ENCODE measurements at places on chromosomes 13 and 19.

- DNase-seq, result no peak
Observed at GRCh38 chr13:24167666-24168391, 7.3 kb downstream of the SPATA13 start.

DNA sequence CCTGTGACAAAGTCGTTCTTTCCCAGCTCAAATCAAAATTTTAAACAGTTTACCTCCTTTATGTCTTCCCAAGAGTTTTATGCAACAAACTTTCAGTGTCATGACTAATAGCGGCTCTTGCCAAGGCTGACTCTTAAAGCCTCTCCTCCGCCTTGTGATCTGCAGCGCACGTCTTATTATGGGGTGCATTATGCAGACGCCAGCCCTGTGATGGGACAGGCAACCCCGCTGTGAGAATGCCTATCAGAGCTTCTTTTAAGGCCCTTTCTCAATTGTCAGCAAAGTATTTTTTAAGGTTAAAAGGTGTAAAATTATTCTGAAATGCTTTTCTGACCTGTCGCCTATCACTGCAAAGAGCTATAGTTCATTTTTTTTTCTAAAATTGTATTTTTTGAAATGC is 152.8 kb downstream of the SOX1 start:
- no peak for DNase-seq

- DNase-seq, result no peak
Observed at GRCh38 chr13:94272038-94272437, 207.4 kb downstream of the DCT start.

GRCh38 chr13:40341096-40341471 is 325.4 kb downstream of the FOXO1 start:
- DNase-seq, result no peak

- no peak for DNase-seq
Observed at GRCh38 chr13:40206241-40207000, 460.0 kb downstream of the FOXO1 start.

DNA sequence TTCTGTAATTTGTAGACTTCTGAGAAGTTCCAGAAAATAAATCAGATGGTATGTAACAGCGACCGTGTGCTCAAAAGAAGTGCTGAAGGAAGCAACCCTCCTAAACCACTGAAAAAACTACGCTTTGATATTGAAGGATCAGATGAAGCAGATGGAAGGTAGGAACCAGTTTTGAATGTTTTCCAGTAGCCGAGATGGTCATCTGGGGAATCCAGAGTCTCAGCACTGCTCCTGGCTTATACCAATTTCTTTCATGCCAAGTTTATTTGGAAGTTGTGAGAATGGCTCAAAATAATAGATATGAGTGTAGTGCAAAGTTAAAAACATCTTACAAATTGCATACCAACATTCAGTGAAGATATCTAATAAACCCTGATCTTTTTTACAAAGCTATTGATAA is 56.2 kb downstream of the RCBTB2 start:
- DNase-seq, result no peak

DNA sequence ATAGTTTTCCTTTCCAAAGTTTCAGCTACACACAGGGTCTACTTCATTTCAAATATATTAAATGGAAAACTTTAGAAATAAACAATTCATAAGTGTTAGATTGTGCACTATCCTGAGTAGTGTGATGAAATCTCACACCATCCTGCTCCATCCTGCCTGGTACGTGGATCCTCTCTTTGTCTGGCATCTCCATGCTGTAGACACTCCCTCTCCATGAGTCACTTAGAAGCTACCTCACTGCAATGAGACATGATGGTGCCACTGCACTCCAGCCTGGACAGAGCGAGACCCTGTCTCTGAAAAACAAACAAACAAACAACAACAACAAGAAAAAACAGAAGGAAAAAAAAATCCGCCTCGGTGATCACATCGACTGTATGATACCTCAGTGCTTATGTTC is 191.8 kb downstream of the PCCA start:
- no peak for DNase-seq

DNA sequence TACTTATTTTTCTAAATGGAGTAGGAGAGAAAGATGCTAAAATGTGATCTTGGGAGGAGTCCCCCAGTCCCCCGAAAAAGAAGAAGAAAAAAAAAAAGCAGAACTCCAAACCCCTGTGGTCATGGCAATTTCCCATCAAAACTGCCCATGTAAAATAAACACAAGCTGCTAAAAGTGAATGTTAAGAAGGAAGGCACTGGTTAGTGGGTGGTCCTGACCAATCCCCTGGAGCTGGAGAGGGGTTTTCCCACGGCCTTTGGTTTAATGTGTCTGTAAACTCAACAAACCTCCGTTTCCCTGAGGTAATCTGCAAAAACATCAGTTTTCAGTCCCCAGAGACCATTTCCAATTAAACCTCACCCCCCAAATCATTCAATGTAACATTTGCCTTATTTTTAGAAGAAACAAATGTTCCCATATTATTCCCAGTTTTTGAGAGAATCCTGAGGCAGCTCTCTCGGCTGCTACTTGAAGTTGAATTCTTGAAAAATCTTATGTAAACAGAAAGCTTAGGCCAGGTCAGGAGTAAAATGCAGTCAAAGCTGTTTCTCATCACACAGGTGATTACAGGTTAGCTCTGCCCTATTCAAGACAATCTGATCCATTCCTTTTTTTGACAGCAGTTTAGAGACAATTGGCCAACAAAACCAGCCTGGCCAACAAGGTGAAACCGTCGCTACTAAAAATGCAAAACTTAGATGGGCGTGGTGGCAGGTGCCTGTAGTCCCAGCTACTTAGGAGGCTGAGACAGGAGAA is 17.0 kb downstream of the RAB3D start:
- DNase-seq, result no peak

DNA sequence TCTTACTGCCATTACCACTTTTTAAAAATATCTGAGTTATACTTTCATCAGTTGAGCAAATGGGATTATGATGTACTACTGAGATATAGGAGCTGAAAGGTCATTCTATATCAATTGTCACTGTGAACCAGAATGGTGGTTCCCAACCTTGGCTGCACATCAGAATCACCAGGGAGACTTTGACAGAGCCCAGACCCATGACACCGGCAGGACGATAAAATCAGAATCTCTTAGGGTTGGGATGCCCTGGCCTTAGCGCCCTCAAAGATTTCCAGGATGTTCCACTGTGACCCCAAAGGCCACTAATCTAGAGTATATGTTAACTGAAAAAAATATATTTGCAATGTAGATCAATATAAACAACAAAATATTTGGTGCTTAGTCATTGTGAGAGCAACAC is 355.1 kb downstream of the LIG4 start:
- DNase-seq, result no peak

DNA sequence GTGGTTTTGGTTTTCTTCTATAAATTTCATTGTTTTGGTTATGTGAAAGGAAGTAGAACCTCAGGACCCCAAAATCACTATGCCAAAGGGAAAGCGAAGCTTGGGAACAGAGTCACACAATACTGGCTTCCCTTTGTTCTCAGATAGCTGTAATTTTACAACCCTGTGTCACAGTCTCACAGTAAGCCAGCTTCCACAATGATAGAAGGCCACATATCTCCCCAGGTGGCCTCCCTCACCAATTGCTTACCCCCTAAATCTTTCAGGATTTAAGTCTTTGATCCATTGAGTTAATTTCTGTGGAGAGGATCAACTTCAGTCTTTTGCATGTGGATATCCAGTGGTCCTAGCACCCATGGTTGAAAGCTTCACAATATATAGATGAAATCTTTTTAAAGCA is 58.7 kb downstream of the SLC15A1 start:
- no peak for DNase-seq

- DNase-seq, result no peak
Observed at GRCh38 chr13:97895383-97895782, 58.1 kb upstream of the IPO5 start.

DNA sequence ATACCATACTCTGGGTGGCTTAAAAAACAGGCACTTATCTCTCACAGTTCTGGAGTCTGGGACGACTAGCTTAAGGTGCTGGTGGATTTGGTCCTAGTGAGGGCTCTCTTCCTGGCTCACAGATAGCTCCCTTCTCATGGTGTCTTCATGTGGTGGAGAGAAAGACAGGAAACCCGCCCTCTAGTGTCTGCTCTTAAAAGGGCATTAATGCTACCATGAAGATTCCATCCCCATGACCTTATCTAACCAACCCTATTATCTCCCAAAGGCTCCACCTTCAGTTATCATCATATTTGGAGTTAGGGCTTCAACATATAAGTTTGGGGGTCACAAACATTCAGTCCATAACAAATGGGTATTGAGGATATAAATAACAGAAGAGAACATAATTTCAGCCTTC is 139.4 kb downstream of the HS6ST3 start:
- no peak for DNase-seq

GRCh38 chr13:106562301-106562700 is 5.6 kb downstream of the ARGLU1 start:
- DNase-seq, result no peak

DNA sequence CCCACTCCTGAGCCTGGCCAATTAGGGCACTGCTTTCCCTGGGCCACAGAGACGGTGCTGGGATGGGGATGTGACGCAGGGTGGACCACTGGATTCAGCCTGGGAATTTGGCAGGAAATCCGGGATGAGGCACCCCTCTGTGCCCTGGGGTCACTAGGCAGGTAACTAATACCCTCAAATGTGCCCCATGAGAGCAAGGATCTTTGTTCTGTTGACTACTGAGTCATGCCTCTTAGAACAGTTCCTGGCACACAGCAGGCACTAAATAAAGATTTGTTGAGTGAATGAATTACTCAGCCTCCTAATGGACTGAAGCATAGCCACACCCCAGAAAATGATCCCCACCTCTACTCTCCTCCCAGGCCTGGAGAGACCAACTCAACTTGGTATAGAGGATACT is 15.9 kb downstream of the OPA3 start:
- DNase-seq, result no peak

DNA sequence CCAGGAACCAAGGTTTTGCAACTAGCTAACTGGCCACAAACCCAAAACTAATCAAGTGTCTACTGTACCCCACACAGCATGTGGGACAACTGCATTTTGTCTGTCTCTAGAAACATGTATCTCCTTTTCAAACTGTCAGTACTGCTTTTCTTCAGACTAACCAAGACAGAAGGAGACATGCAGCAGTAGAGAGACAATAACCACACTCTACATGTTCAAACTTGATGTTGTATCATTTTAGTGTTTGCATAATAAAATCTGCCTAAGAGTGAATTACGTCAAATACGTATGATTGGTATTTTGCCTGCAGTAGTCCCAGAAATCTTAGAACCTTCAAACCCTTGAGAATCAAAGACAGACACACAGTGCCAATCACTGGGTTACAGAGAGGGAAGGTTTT is 22.0 kb upstream of the FREM2 start:
- DNase-seq, result no peak
